CD4-positive, alpha-beta T cell (primary cell): ENCODE measurements at places on chromosomes 5 and 9. TPM values are rescaled to one million over a fixed set of nuclear protein-coding genes. Genes with fewer than 3 reads are reported as not detected.

DNA sequence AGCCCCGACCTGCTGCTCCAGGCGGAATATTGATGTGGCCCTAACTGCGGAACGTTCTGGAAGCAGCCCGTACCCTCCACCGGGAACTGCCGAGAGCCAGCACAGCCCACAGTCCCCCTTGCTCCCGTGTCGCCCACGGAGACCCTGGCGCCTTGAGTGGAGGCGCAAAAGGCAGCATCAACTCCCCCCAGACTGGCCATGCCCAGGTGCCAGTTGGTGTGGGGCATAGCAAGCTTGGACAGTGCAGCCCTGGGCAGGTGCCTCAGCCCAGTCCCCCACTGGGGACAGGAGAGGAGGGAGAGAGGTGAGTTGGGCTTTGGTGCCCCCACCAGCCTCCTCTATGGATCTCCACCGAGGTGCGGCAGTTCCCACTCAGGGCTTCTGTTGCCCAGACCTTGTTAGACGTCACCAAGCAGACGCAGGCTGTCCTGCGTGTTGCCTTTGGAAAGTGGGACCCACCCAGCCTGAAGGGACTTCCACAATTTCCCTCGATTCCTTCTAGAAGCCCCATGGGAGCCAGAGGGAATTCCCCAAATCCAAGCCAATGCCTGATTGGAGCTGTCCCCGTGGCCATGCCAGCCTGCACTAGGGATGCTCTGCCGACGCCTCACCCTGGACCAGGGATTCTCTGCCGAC, 19.8 kb upstream of the NRARP start:
- H3K4me3 ChIP-seq: no peak overlapping the region
- no peak overlapping the region for H3K27ac ChIP-seq
- peaks cover 23% of the 10 kb centered on the region for H3K4me1 ChIP-seq
- H3K27me3 ChIP-seq: peaks cover 5% of the 10 kb centered on the region
- peak; percentile 18 for DNase-seq

PAPPA gene
- 0.03 TPM for total RNA-seq

GRXCR2 gene
- not detected for total RNA-seq

- H3K27ac ChIP-seq: no peak overlapping the region
- no peaks in the 10 kb centered on the region for H3K27me3 ChIP-seq
- no peaks in the 10 kb centered on the region for H3K36me3 ChIP-seq
These were observed 592.5 kb upstream of the CLINT1 start for GRCh38 chr5:158451203-158451992.

DNA sequence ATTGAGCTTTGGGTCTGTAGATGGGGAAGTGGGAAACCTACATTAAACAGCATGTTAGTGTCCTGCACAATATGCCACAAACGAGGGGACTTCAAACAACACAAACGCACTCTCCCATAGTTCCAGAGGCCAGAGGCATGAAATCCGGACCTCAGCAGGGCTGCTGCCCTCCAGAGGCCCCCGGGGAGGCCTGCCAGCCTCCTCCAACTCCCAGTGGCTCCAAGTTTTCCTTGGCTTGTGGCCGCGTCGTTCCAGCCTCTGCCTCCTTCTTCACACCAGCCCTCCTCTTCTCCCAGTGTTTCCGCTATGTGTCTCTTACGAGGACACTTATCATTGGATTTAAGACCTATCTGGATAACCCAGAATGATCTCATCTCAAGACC, 13.3 kb upstream of the COL5A1 start:
- no peak overlapping the region for H3K27ac ChIP-seq
- H3K4me1 ChIP-seq: no peaks in the 10 kb centered on the region
- no peaks in the 10 kb centered on the region for H3K36me3 ChIP-seq
- DNase-seq: no peak
- no peak overlapping the region for H3K4me3 ChIP-seq

DNA sequence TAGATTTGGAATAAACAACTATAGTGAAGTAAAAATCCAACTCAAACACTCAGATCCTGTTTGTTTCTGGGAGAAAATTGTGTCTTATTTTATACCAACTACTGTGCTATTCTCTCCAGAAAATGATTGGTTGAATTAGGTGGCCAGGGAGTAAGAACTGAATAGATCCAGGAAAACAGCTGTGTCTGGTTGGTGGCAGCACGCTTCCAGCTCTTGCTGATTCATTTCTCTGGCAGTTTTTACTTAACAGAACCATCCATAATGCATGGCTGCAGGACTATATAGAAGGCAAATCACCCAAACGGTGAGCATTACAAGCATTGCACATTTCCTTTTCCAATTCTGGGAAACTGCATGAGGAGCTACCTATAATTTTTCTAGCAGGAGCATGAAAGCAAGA, 29.5 kb downstream of the DMAC1 start:
- no peak overlapping the region for H3K4me3 ChIP-seq
- H3K4me1 ChIP-seq: no peaks in the 10 kb centered on the region
- DNase-seq: no peak
- H3K36me3 ChIP-seq: no peaks in the 10 kb centered on the region
- no peaks in the 10 kb centered on the region for H3K27me3 ChIP-seq
- no peak overlapping the region for H3K27ac ChIP-seq

- no peak overlapping the region for H3K4me3 ChIP-seq
- H3K27ac ChIP-seq: no peak overlapping the region
- H3K4me1 ChIP-seq: no peaks in the 10 kb centered on the region
These were observed 39.9 kb downstream of the ATG10 start for GRCh38 chr5:82011761-82012160.

GRCh38 chr9:135228983-135229625, 141.6 kb downstream of the OLFM1 start:
- H3K4me3 ChIP-seq: no peak overlapping the region
- no peak overlapping the region for H3K27ac ChIP-seq
- H3K4me1 ChIP-seq: no peaks in the 10 kb centered on the region
- H3K36me3 ChIP-seq: no peaks in the 10 kb centered on the region
- H3K27me3 ChIP-seq: no peaks in the 10 kb centered on the region
- no peak for DNase-seq

DNA sequence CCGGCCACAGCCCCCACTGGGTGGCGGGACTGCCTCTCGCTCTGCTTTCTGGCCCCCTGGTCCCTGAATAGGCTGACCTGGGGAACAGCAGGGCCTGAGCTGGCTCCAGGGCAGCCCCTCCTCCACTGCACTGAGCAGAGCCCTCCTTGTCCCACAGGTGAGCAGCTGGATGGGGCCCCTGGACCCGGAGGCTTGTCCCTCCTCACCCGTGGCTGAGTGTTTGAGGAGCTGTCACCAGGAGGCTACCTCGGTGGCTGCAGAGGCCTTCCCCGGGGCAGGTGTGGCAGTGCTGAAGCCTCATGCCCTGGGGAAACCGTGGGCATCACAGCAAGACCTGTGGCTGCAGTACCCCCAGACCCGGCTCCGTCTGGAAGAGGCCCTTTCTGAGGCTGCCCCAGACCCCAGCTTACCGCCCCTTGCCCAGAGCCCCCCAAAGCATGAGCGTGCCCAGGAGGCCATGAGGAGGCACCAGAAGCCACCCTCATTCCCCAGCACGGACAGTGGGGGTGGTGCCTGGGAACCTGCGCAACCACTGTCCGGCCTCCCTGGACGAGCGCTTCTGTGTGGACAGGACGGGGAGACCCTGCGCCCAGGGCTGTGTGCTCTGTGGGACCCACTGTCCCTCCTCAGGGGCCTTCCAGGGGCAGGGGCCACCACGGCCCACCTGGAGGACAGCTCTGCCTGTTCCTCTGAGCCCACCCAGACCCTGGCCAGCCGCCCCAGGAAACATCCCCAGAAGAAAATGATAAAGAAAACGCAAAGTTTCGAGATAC, 28.5 kb upstream of the LRRC14B start:
- no peaks in the 10 kb centered on the region for H3K36me3 ChIP-seq
- no peak overlapping the region for H3K4me3 ChIP-seq
- peak; percentile 29 for DNase-seq
- no peaks in the 10 kb centered on the region for H3K4me1 ChIP-seq

- H3K4me3 ChIP-seq: no peak overlapping the region
- DNase-seq: no peak
- no peaks in the 10 kb centered on the region for H3K27me3 ChIP-seq
- no peaks in the 10 kb centered on the region for H3K36me3 ChIP-seq
These were observed 46.8 kb downstream of the EXOSC2 start for GRCh38 chr9:130740218-130741023.

SPATA31D4 gene
- total RNA-seq: not detected

GRCh38 chr9:87650611-87651295, 75.2 kb upstream of the CTSL start:
- H3K4me3 ChIP-seq: no peak overlapping the region
- H3K27ac ChIP-seq: no peak overlapping the region
- H3K27me3 ChIP-seq: no peaks in the 10 kb centered on the region

USP20 gene
- total RNA-seq: 80.4 TPM

GRCh38 chr5:62284946-62285891, 20.8 kb upstream of the KIF2A start:
- no peaks in the 10 kb centered on the region for H3K27me3 ChIP-seq
- no peak overlapping the region for H3K4me3 ChIP-seq
- peak; percentile 28 for DNase-seq
- H3K27ac ChIP-seq: no peak overlapping the region
- H3K4me1 ChIP-seq: peaks cover 15% of the 10 kb centered on the region

CCDC152 gene
- total RNA-seq: 1.2 TPM

- peaks cover 13% of the 10 kb centered on the region for H3K4me1 ChIP-seq
- H3K27ac ChIP-seq: no peak overlapping the region
- DNase-seq: no peak
- no peaks in the 10 kb centered on the region for H3K27me3 ChIP-seq
- H3K36me3 ChIP-seq: no peaks in the 10 kb centered on the region
These were observed 2.4 kb downstream of the ANKRD31 start for GRCh38 chr5:75234251-75234650.

DNA sequence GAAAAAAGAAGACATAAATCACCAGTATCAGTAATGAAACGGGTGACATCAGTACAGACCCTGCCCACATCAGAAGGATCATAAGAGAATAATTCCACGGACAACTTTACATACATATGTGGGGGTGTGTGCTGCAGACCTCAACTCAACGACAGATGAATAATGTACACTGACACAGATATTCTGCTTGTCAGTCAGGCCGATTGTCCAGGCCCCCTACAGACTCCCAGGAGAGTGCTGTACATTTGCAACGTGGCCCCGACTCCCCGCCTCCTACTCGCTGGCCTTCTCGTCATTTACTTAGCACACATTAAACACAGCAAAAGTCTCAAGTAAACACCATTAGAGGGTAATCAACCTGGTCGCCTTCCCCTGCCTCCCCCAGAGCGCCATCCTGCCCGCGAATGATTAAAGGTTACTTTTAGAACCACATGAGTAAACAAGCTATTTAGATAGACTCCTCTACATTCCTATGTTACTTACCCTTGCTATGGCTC, 3.5 kb upstream of the TMED9 start:
- H3K4me3 ChIP-seq: no peak overlapping the region
- no peak for DNase-seq
- peaks cover 18% of the 10 kb centered on the region for H3K4me1 ChIP-seq
- H3K27me3 ChIP-seq: peaks cover 9% of the 10 kb centered on the region
- no peak overlapping the region for H3K27ac ChIP-seq

NR2F1 gene
- total RNA-seq: not detected

- no peaks in the 10 kb centered on the region for H3K27me3 ChIP-seq
- no peaks in the 10 kb centered on the region for H3K4me1 ChIP-seq
- no peak overlapping the region for H3K4me3 ChIP-seq
- no peak for DNase-seq
- H3K27ac ChIP-seq: no peak overlapping the region
- H3K36me3 ChIP-seq: no peaks in the 10 kb centered on the region
These were observed 45.7 kb downstream of the MUSK start for GRCh38 chr9:110714314-110714713.

DNA sequence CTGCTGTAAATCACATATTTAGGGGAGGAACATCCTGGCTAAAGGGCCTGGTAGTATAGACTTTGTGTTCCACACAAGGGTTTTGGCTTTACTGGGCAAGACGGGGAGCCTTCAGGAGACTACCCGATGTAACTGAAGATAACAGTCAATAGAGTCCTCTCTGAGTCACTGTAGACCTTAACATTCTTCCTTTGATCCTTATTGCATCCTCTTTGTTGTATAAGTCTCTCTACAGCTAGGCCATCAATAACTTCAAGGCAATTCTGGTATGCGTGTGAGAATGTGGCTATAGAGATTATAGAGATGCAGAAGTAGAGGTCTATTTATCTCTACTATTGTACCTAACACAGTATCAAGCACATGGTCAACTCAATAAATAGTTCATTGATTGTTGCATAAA, 67.3 kb upstream of the STK32A start:
- no peak overlapping the region for H3K27ac ChIP-seq
- DNase-seq: no peak
- H3K4me1 ChIP-seq: no peaks in the 10 kb centered on the region
- no peak overlapping the region for H3K4me3 ChIP-seq
- no peaks in the 10 kb centered on the region for H3K36me3 ChIP-seq

DNA sequence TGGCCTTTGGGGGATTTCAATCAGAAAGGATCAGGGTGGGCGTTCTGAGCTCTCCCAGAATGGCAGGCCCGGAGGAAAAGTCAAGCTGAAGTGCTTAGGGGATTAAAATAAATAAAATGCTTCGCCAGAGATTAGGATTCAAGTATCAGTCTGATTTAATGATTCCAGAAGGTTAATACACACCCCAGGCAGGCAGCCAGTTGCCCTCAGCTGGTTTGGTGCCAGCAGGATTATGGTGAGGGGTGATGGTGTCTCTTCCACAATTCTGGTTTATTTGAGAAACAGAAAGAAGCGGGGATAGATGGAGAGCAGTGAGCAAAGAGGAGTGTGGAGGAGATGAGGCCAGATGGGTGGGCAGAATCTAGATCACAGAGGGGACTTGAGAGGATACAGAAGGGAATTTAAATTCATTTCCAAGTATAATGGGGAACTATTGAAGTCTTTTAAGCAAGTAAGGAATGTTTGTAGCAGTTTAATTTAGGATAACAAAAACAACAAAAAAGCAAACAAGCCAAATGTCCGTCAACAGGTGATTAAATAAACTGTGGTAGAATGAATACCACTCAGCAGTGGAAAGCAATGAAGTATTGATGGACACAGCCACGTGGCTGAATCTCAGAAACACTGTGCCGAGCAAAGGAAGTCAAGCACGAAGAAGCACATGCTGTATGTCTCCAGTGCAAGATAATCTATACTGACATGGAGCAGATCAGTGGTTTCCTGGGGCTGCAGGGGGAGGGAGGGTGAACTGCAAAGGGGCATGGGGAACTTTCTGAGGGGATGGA, 297.7 kb downstream of the MSX2 start:
- no peak overlapping the region for H3K4me3 ChIP-seq
- no peaks in the 10 kb centered on the region for H3K36me3 ChIP-seq
- no peaks in the 10 kb centered on the region for H3K27me3 ChIP-seq
- no peaks in the 10 kb centered on the region for H3K4me1 ChIP-seq

OMD gene
- not detected for total RNA-seq

GRCh38 chr5:125978015-125978414, 445.2 kb upstream of the GRAMD2B start:
- no peak for DNase-seq
- no peak overlapping the region for H3K4me3 ChIP-seq
- no peaks in the 10 kb centered on the region for H3K27me3 ChIP-seq
- H3K4me1 ChIP-seq: no peaks in the 10 kb centered on the region

DNA sequence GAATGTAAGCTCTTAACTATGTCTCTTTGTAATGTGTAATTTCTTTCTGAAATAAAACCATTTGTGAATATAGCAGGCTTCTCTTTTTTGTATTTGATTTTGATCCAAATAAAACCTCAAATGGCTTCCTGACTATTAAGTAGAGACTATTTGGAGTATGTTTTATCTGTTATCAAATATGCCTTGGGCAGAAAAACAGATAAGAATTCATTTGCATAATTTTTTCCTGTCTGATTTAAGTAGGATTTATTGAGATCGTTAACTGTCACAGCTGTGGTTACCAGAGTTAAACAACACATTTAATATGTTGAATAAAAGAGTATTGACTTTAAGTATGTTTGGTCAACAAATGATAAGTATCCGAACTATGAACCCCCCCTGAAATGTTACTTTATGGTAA, 104.9 kb downstream of the MELK start:
- no peaks in the 10 kb centered on the region for H3K27me3 ChIP-seq
- no peak overlapping the region for H3K27ac ChIP-seq
- H3K4me3 ChIP-seq: no peak overlapping the region
